ENCODE measurements at places on chromosomes 6 and 20.

DNA sequence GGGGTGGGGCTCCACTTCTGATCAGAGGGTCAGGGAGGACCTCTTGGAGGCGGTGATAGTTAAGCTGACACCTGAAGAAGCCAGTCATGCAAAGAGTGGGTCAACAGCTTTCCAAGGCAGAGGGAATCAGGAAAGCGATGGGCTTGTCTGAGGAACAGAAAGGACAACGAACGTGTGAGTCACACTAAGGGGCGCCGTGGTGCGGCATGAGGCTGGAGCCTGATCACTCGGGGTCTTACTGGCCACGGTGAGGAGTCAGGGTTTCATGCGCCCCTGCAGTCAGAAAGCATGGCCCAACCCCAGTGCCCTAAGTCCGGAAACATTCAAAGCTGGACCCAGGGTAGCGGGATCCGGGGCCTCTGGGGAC lies 50.6 kb upstream of the SLC32A1 start:
- DNase-seq: no peak

- no peak for DNase-seq
These were observed 50.5 kb downstream of the HNF4A start for GRCh38 chr20:44405785-44406571.

DNA sequence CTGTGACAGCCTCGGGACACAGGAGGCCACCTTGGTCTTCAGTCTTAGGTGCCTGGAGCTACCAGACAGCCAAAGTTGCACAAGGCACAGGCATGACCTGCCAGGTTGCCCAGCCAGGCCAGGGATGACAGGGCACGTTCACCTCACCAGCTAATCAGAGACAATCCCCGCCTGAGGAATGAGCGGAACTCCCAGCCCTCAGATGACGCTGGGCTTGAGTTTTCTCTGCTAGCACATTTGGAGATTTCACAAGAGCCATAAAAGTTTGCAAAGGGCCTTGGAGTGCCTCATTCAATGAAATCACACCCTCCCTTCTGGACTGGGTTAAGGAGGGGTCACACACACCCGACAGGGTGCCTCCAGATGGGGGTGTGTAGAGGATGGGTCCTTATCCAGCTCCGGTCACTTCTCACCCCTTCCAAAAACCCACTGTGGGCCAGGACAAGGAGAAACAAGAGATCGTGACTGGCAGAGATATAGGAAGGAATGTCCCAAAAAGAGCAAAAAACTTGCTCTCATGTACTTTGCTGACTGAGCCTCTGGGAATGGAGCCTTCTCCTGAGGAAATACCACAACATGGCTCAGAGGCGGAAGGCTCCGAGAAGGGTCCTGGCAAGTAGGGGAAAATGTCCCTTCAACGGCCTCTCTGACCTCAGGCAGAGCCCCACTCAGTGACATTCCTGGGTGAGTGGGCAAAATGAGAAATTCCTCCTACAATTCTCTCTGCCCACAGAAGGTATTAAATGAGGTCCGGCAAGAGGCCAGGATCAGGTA lies 121.6 kb downstream of the ISM1 start:
- no peak for DNase-seq

DNA sequence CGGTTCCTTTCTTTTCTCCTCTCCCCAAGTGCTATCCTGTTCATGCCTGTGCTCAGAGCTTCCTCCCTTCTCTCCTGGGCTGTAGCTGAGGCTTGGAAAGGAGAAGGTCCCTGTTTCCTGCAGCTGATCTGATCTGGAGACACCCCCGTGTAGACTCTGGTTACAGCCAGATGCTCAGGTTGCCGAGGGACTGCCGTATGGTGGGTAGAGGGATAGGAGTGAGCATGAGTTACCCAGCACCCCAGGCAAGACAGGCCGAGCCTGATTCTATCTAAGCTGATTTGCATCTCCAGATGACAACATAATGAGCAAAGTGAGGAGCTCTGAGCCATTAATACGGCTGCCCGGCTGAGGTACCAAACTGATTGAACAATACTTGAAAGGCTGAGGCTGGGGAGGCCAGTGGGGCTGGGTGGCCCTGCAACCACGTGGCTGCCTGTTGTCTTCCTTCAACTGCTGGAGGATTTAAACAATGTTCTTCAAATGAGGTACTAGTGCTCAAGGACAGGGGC lies 91.8 kb downstream of the ASXL1 start:
- no peak for DNase-seq

GRCh38 chr20:63734946-63735858 lies 1.3 kb upstream of the LIME1 start:
- no peak for DNase-seq

- no peak for DNase-seq
These were observed 92.6 kb upstream of the PREP start for GRCh38 chr6:105495515-105495914.

DNA sequence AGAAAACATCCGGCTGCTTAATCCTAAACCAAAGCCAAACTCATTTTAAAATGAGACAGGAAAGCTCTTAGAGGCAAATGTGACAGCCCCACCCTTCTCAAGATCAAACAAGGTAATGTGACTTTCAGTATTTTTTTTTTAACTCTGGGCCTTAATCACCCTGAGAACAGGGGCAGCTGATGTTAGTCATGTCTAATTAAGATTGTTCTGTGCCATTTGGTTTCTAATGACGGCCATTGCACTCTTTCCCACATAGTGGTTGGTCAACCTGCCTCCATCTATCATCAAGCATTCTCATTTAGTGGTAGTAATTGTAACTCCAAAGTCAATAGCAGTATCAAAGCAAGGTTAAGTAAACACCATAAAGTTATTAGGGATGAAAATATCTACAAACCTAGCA lies 191.6 kb upstream of the EXOC2 start:
- DNase-seq: no peak

Measured in CD4-positive, alpha-beta T cell treated with Interleukin-6 at 100 ng/mL for 8 hours (primary cell).